Activated CD4-positive, alpha-beta T cell treated with anti-CD3 and anti-CD28 coated beads, Interleukin-2, amount 10 ng/mL, durations not matched to agents 7 days and 5 days (primary cell): ENCODE measurements at places on chromosomes 16 and 17.

DNA sequence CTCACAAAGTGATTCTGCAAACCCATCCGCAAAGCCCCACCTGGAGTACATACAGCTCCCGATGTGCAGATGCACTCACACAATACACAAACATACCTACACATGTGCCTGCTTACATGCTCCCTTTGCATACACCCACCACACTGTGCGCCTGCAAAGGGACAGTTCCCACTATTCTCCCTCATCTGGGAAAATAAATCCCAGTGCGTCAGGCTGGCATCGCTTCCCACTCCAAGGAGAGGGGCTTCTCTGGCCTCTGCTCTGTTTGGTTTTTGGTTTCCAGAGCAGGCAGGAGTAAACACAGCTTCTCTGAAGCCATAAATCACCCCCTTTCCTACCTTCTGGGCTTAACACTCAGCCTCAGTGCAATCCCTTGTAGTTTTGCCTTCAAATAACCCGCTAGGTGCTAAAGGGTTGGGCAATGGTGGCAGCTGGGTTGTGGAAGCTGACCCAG, 14.7 kb downstream of the HOXB4 start:
- no peak overlapping the region for H3K27ac ChIP-seq
- H3K4me3 ChIP-seq, result no peak overlapping the region
- DNase-seq, result no peak

- H3K4me1 ChIP-seq, result peaks cover 4% of the 10 kb centered on the region
- H3K27me3 ChIP-seq, result peaks cover 5% of the 10 kb centered on the region
- DNase-seq, result no peak
- H3K36me3 ChIP-seq, result no peaks in the 10 kb centered on the region
Observed at GRCh38 chr17:65292430-65292829, 155.3 kb downstream of the RGS9 start.

GRCh38 chr16:23131036-23131435, 18.2 kb downstream of the USP31 start:
- H3K27me3 ChIP-seq, result no peaks in the 10 kb centered on the region
- no peak for DNase-seq
- peaks cover 7% of the 10 kb centered on the region for H3K36me3 ChIP-seq
- peaks cover 2% of the 10 kb centered on the region for H3K4me1 ChIP-seq
- H3K27ac ChIP-seq, result no peak overlapping the region

DNA sequence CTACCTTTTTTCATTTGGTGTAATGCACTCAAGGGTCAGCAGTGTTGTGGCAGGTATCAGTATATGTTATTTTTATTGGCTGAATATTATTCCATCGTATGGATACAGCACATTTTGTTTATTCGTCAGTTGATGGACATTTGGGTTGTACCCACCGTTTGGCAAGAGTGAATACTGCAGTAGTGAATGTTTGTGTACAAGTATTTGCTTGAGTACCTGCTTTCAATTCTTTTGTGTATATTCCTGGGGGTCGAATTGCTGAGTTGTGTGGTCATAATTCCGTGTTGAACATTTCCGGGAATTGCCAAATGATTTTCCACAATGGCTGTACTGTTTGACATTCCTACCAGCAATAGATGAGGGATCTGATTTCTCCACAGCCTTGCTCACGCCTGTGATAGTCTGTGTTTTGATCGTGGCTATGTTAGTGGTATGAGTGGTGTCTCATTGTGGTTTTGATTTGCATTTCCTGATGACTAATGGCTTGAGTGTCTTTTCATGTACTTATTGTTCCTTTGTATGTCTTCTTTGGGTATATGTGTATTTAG, 108.4 kb downstream of the OR1D5 start:
- H3K27ac ChIP-seq, result peak overlapping the region; percentile 2
- no peak overlapping the region for H3K4me3 ChIP-seq
- no peak for DNase-seq
- no peaks in the 10 kb centered on the region for H3K36me3 ChIP-seq
- H3K27me3 ChIP-seq, result peaks cover 4% of the 10 kb centered on the region

DNA sequence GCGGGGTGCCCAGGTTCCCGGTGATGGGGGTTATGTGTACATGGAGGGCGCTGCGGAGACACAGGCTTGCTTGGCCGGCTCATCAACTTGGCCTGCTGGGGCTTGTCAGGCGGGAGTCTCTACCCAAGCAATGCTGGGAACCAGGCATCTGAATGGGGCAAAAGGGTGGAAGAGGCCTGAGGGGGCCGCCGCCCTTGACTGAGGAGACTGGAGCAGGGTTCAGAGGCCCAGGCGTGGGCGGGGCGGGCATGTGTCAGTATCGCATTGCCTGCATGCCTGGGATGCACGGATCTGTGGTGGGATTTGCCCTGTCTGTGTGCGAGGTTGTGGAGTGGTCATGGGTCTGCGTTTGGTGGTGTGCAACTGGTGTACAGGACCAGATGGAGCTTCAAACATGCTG, 21.1 kb downstream of the ARHGAP23 start:
- peaks cover 6% of the 10 kb centered on the region for H3K4me1 ChIP-seq
- no peaks in the 10 kb centered on the region for H3K36me3 ChIP-seq
- H3K27ac ChIP-seq, result no peak overlapping the region
- no peak overlapping the region for H3K4me3 ChIP-seq
- H3K27me3 ChIP-seq, result peaks cover 22% of the 10 kb centered on the region
- no peak for DNase-seq
